Left cardiac atrium (tissue), 4 donors: ENCODE measurements at places on chromosomes 7 and 10. TPM values are rescaled to one million over a fixed set of nuclear protein-coding genes. Genes with fewer than 3 reads are reported as not detected.

Gene SUMF2
- 50.6 TPM for total RNA-seq

Gene SFTPD
- total RNA-seq: not detected

- no peak for DNase-seq
These were observed 297.3 kb downstream of the EXOC4 start for GRCh38 chr7:133550145-133550544.

GRCh38 chr7:81608748-81609382 lies 161.0 kb downstream of the HGF start:
- DNase-seq: no peak

- no peak for DNase-seq
These were observed 1216.4 kb downstream of the CNTNAP2 start for GRCh38 chr7:147332988-147333387.

Gene CTAGE8
- total RNA-seq: 0.71 TPM

- no peak for DNase-seq
These were observed 4.9 kb downstream of the ZNF277 start for GRCh38 chr7:112211348-112211907.

DNA sequence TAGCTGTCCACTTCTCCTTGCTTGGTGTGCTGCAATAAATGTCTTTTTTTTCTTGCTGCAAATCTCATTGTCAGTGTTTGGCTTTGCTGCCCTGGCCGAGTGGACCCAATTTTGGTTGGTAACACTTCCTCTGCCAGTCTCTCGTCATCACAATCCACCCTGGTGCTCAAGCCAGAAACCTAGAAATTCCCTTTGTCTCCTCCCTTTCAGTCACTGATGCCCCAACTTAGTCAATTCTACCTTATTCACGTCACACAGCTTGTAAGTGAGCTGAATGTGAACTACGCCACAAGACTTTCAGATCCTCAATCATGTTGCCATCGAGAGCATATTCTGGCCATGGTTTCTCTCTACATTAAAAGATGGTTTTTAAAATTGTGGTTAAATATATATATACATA lies 13.0 kb upstream of the FRA10AC1 start:
- DNase-seq: no peak

GRCh38 chr7:46233585-46234329 lies 312.7 kb upstream of the IGFBP3 start:
- DNase-seq: no peak
